Stimulated activated CD8-positive, alpha-beta memory T cell treated with anti-CD3 and anti-CD28 coated beads, Interleukin-12 subunit alpha, Interleukin-12 subunit beta, amount 100 ng/mL, for 1 hour (primary cell): ENCODE measurements at places on chromosomes 2 and 18.

GRCh38 chr2:191688934-191689695 lies 11.2 kb downstream of the NABP1 start:
- DNase-seq: no peak

GRCh38 chr18:41771973-41772372 lies 183.1 kb upstream of the PIK3C3 start:
- DNase-seq: no peak

GRCh38 chr2:44230378-44230777 lies 44.9 kb upstream of the SLC3A1 start:
- no peak for DNase-seq

DNA sequence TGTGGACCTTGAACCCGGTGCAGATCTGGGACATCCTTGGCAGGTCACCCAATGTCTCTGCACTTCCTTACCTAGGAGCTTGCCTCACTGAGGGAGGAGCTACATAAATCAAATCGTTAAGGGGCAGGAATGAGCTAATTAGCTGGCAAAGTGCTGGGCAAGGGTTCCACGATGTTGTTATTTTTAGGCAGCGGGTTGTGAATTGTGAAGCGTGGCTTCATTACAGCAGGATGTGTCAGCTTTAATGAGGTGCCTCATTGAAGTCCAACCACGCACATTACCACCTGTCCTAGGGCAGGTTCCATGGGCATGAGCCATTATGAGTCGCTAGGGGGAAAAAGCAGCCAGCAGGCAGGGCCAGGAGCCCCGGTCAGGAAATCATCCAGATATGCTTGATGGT lies 127.0 kb upstream of the AGAP1 start:
- no peak for DNase-seq

- DNase-seq: no peak
Measured at GRCh38 chr18:44916429-44917207, 235.9 kb downstream of the SETBP1 start.

DNA sequence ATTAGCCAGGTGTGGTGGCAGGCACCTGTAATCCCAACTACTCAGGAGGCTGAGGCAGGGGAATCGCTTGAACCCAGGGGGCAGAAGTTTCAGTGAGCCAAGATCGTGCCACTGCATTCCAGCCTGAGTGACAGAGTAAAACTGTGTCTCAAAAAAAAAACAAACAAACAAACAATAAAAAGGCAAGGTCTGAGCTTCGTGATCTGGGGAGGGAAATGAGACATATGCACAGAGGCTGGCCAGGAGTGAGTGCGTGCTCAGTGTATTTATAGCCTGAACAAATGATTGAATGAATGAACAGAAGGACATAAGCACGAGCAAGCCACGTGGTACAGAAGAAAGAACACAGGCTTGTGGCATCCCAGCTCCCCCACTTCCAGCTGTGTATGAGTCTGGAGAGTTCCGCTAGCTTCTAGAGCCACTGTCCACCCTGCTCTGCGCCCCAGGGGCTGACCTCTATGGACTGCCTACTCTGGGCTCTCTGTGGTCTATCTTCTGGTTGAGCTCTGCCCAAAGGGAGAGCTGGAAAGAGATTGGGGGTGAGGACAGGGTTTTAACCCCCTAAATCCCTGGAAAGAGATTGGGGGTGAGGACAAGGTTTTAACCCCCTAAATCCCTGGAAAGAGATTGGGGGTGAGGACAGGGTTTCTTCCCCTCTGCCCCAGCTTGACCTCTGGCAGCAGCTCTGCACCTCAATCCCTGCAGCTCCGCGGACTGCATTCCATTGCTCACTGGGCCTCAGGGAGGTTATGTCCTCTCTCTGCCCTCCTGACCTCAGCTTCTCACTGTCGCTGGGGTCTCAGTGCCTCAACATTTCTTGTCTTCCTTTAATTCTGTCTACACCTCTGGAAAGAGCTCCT lies 11.0 kb upstream of the ROCK2 start:
- no peak for DNase-seq

- DNase-seq: no peak
Measured at GRCh38 chr18:64707052-64707451, 558.2 kb upstream of the LINC00305 start.

GRCh38 chr18:77052297-77052982 lies 80.1 kb downstream of the MBP start:
- DNase-seq: no peak

DNA sequence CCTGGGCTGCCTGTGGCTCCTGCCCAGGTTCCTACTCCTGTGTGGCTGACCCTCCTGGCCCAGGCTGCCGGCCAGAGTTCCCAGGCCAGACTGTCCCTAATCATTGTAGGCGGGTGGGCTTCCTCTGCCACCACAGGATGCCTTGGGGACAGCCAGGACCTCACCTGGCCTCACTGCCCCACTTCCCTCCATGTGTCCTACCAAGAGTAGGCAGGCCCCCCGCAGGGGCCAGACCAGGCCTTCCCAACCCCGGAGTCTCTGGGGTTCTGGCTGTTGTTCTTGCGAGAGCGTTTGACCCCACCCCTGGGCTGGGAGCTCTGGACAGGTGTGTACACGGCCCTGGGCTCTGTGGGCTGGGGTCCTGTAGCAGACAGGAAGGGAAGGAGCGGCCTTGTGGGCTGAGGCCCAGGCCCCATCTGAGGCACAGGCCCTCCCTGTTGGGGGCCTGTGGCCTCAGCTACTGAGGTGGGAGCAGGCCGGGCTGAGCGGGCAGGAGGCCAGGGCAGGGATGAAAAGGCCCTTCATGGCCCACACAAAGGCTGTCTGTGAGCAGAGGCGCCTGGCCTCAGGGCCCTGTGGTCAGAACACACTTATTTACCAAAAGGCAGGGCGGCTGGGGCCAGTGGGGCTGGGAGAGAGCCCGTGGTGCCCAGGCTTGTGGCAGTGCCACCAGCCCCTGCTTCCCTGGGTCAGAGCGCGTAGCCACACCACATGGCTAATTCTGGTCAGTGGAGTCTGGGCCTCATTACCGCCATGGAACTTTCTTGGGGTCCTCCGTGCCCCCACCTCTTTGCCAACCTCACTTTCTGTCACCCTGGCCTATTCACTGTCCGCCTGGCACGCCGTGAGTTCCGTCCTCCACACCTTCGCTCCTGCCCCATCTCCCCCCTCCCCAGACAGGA lies 2.0 kb downstream of the SNORC start:
- DNase-seq: no peak

- peak; percentile 4 for DNase-seq
Measured at GRCh38 chr18:11654736-11655605, 34.1 kb upstream of the GNAL start.

- DNase-seq: no peak
Measured at GRCh38 chr2:155665704-155666103, 666.8 kb downstream of the NR4A2 start.

- DNase-seq: no peak
Measured at GRCh38 chr2:157853211-157853610, 22.9 kb downstream of the ACVR1 start.

GRCh38 chr2:80105015-80105640 lies 199.4 kb downstream of the LRRTM1 start:
- DNase-seq: no peak

GRCh38 chr2:230864605-230865306 lies at the start of gene ITM2C:
ITM2C (plus strand) TSS chr2:230864942; CDS start chr2:230865026, 84 bp downstream.
- DNase-seq: peak; percentile 50

DNA sequence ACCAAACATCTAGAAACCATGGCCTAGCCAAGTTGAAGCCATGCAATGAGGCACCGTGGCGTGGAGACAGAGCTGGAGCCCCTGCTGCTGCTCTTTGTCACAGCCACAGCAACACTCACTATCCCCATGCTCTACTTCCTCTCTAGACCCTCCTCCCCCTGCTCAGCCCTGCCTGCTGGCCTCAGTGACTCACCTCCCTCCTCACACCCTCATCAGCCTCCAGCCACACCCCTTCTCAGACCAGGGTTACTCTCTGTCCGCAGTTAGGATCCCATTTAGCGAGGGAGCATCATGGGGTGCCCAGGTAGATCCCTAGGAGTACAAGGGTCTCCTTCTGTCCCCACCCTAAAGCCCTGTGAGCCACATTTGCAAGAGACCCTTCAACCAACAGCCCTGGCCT lies 25.4 kb upstream of the SOX11 start:
- DNase-seq: no peak

DNA sequence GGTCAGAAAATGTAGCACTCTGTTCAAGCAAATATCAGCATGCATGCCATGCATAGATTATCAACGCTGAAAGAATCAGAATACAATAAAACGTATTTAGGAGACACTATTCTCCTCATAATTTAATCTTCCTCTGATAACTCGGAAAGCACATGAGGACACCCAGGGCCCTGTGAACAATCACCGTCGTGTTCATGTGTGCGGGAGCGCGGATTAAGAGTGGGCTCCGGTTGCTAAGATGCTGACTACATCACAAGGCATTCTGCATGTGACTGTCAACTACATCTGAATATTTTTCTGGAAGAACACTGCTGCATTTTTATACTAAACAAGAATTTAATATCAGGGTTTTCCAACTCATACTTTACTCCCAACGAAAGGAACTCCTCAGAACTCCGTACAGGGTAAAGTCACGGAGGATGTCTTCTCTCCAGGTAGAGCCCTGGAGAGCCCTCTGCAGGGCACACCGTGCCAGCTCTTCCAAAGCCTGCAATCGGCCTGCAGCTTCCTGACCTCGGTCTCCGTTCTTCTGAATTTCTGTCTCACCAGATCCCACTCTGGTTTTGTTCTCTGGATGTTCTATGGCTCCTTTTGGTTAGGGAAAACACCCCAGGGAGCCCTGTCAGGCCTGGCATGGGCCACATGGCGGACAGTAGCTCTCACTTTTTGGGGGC lies 59.6 kb downstream of the ZNF516 start:
- no peak for DNase-seq

DNA sequence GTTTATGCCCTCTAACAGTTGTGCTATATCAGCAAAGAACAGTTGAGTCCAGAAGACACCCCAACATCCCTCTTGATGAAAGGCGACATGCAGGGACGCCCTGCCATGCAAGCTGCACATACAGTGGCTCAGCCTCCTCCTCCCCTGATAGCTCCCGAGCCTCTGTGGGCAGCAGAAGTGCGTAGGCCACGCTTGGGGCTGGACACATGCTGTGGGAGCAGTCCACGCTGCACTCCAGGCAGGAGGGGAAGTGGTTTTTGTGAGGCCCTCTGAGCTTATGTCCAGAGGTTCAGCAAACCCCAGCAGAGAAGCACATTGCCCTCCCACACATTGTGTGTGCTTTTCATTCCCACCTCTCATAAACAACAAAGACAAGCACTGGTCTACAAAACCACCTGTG lies 162.1 kb downstream of the SEPTIN10 start:
- DNase-seq: no peak

DNA sequence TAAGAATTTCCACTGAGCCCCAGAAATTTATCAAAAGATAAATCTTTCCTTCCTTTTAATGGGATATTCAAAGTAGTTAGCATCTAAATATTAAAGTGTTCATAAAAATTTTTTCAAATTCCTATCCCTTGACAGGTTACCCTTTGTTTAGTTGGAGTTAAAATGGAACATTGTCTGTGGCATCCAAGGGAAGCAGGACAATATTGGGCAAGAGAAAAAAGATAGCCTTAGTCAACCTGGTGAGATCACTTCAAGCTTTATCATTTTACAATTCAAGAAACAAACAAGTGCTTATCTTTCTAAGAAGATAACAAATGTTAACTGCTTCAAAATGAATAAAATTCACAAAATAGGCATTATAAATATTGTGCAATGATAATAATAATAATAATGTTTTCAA lies 21.7 kb downstream of the NR4A2 start:
- no peak for DNase-seq

GRCh38 chr2:167953776-167954175 lies 293.6 kb downstream of the STK39 start:
- DNase-seq: no peak

- no peak for DNase-seq
Measured at GRCh38 chr2:129767346-129768035, 212.0 kb upstream of the RAB6C start.

- peak; percentile 19 for DNase-seq
Measured at GRCh38 chr2:7567646-7568045, 650.4 kb downstream of the RNF144A start.

DNA sequence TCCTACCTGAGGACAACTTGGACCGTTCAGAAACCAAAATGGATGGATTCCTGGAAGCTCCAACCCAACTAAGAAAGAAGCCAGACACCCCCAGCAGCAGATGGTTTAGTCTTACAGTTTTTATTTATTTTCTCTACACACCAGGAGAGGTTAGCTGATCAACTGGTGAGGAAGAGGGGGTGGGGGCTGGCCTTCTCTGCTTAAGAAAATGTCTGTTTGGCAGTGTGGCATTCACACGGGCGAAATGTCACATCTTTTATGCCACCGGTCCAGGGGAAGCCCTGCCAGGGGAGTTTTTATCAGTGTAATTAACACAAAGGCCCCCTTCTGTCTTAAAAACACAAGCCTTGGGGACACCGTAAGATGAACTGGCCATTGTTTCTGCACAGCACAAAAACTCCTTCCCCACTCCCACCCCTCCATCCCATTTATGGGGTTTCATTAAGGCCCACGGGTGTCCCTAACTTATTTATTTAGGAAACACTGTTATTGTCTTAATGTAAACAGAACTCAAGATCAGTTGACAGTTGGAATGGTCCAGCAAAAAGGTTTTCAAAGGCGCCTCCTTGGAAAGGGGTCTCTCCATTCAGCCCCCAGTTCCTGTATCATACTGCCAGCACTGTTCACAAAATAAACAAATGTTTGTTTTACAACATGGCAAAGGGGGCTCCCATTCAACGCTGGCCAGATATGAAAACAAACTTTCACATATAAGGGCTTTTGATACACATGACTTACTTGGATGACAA lies 217.0 kb downstream of the C1D start:
- no peak for DNase-seq

GRCh38 chr2:15748736-15749323 lies 157.2 kb downstream of the DDX1 start:
- DNase-seq: no peak

DNA sequence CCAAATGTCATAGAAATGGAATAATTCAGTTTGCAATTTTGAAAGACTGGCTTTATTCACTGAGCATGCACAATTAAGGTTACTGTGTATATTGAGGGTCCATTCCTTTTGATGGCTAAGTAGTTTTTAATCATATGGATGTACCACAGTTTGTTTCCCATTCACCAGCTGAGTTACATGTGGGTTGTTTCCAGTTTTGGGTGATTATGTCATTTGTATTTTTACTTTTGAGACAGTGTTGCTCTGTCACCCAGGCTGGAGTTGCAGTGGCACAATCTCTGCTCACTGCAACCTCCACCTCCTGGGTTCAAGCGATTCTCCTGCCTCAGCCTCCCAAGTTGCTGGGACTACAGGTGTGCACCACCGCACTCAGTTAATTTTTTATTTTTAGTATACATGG lies 80.8 kb upstream of the MGAT4A start:
- DNase-seq: no peak

- peak; percentile 84 for DNase-seq
Measured at GRCh38 chr2:28566521-28567041, 70.7 kb downstream of the PLB1 start.

DNA sequence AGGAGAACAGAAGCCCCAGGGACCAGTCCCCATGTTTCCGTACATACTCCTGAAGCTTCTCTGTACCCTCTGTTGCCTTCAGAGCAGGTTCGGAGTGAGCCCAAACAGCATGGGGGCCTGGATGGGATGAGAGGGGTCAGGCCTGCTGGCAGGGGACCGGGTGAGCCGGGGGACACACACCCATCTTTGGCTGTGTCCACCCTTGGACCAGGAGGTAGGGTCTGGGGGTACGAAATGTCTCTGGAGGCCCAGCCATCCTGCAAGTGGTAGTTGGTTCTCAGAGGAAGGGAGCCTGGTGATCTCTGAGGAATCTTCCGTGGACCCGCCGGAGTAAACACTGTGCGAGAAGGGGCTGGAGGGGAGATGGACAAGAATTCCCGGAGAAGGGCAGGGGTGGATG lies 15.3 kb downstream of the FBLN7 start:
- DNase-seq: no peak

GRCh38 chr18:66764230-66764629 lies 160.3 kb upstream of the CDH19 start:
- DNase-seq: no peak

- DNase-seq: no peak
Measured at GRCh38 chr2:175853616-175853890, 148.5 kb downstream of the LNPK start.
